Left colon (tissue), 2 donors: ENCODE measurements at places on chromosomes 7 and 10. TPM values are rescaled to one million over a fixed set of nuclear protein-coding genes. Genes with fewer than 3 reads are reported as not detected.

CPN1 gene
- total RNA-seq: not detected

HMX2 gene
- total RNA-seq: 0.18 TPM

VGF gene
- 0.40 TPM for total RNA-seq

EMX2 gene
- 0.31 TPM for total RNA-seq

LIPJ gene
- total RNA-seq: 0.15 TPM

SPDYE5 gene
- total RNA-seq: not detected

KCNIP2 gene
- total RNA-seq: 2.3 TPM

CCNY gene
- total RNA-seq: 78.0 TPM

OPN1SW gene
- total RNA-seq: not detected

DNA sequence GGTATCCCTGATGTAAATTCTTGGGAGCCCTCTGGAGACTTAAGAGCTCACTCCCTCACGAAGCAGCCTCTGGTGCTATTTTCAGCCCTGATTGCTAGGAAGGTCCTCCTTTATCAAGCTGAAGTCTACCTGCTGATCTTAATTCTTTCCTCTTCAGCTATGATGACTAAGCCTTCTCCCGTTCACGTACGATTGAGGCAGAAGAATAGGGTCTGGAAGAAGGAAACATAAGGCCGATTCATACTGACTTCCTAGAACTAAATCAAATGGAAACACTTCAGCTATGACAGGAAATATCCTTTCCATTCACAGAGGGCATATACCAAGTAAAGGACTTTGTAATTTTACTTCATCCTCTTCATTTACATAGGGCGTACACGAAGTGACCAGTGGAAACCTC, 107.0 kb downstream of the CPXM2 start:
- no peak for DNase-seq

GRCh38 chr10:2097937-2098336, 360.6 kb upstream of the ADARB2 start:
- DNase-seq: no peak

DNA sequence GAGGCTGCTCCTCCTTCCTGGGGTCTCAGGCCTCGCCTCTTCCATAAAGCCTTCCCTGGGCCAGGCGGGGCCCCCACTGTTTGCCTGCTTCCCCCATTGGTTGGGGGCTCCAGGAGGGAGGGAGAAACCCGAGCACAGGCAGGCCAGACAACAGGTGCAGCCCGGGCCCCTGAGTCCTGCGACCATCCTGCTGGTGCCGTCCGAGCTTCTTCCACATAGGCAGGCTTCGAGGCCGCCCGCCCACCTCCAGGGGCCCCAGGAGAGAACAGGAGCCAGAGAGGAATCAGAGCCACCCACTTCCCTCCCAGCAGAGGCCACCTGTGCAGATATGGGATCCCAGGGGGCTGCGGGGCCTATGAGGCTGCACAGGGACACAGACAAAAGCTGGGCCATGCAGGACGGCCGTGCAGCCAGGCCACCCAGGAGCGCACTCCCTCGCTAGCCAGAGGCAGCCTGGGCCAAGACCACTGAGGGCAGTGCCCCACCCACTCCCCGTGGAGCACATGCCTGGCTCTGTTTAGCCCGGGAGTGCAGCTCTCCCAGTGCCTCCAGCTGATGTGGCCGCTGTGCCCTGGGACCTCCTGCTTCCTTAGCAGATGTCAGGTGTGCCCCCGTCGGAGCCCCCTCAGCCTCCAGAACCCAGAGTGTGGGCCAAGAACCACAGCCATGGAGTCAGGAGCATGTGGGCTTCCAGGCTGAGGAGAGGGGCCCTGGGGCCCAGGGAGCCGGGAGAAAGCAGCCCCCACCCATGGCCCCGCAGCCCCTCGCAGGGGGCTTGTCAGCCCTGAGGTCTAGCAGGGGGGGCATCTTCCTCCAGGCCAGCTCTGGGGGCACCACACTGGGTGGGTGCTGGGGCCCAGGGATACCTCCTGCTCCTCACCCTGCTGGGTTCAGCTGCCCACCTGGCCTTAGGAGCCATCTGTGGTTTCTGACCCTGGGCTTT, 59.9 kb upstream of the INPP5A start:
- peak; percentile 22 for DNase-seq

- DNase-seq: no peak
These were observed 379.1 kb downstream of the ADRA2A start for GRCh38 chr10:111455776-111456426.

DNA sequence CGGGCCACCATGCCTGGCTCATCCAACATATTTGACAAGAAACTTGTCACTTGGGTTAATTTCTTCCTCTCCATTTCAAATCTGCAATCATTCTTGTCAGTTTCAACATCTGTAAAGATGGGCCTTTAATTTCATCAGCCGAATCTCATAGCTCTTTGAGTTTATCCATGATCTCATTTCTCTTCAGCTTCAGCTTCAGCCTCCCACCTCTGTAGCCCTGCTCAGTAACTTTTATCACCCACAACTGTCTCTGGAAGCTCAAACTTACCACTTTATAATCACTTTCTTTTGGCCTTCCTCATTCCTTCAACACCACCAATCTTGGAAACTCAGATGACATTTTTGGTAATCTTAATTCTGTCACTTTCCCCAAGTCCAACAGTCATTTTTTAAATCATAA, 83.2 kb downstream of the CPED1 start:
- DNase-seq: no peak

DNA sequence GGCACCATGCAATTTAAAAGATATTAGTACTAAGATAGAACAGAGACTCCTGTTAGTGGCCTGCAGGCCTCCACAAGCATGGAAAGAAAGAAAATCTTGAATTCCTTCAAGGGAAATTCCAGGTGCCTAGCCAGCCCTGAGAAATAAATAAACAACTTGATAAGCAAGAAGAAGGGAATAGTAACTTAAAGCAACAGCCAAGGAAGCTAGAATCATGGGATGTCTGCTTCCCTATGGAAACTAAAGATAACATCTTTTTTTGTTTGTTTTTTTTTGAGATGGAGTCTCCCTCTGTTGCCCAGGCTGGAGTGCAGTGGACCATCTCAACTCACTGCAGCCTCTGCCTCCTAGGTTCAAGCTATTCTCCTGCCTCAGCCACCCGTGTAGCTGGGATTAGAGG, 128.6 kb downstream of the SKIDA1 start:
- no peak for DNase-seq

GRCh38 chr10:110793886-110794285, 77.8 kb upstream of the PDCD4 start:
- no peak for DNase-seq

DNA sequence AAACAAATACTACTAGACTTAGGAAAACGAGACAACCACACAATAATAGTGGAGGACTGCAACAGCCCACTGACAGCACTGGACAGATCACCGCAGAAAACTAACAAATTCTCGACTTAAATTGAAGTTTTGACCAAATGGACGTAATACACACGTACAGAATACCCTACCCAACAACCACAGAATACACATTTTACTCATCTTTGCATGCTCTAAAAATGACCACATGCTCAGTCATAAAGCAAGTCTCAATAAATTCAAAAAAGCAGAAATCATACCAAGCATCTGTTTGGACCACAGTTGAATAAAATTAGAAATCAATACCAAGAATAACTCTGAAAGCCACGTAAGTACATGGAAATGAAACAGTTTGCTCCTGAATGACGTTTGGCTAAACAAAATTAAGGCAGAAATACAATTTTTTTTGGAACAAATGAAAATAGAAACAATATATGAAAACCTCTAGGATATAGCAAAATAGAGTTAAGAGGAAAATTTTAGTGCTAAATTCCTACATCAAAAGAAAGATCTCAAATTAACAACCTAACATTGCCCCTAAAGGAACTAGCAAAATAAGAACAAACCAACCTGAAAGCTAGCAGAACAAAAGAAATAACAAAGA, 30.6 kb downstream of the MAPK8 start:
- no peak for DNase-seq
